ENCODE measurements at places on chromosomes 7 and 10. TPM values are rescaled to one million over a fixed set of nuclear protein-coding genes. Genes with fewer than 3 reads are reported as not detected.

DNA sequence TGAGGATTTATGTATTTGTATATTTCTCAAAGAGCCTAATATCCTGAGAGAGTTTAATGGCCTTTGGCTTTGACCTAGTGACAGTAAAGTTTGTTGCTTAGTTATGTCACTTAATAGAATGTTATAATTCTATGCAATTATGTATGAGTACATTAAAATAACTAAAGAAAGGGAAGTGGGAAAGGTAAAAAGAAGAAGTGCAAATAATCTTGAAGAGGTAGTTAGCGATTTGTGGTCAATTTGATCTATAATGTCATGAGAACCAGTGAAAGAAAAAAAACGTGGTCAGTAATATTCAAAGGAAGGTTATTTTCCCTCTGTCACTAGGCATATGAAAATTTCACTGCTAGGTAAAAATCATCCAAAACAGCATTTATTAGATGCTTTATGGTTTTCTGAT lies 143.4 kb upstream of the LSM8 start:
- H3K4me3 ChIP-seq = no peak overlapping the region
- no peak overlapping the region for H3K27ac ChIP-seq
- DNase-seq = no peak
- no peaks in the 10 kb centered on the region for H3K36me3 ChIP-seq
- H3K27me3 ChIP-seq = no peaks in the 10 kb centered on the region

GRCh38 chr10:130459851-130460490 lies 323.8 kb downstream of the GLRX3 start:
- no peaks in the 10 kb centered on the region for H3K36me3 ChIP-seq
- peaks cover 4% of the 10 kb centered on the region for H3K27me3 ChIP-seq
- no peak overlapping the region for H3K4me3 ChIP-seq
- no peak for DNase-seq
- H3K4me1 ChIP-seq = no peaks in the 10 kb centered on the region
- no peak overlapping the region for H3K27ac ChIP-seq

GRCh38 chr7:36766451-36766850 lies 42.2 kb upstream of the AOAH start:
- no peaks in the 10 kb centered on the region for H3K27me3 ChIP-seq
- DNase-seq = no peak
- H3K27ac ChIP-seq = no peak overlapping the region
- no peak overlapping the region for H3K4me3 ChIP-seq

GRCh38 chr10:100009283-100009792 lies 409 bp downstream of the DNMBP start:
- no peaks in the 10 kb centered on the region for H3K36me3 ChIP-seq
- peak overlapping the region; percentile 77 for H3K4me3 ChIP-seq
- H3K4me1 ChIP-seq = peaks cover 46% of the 10 kb centered on the region

- no peak overlapping the region for H3K4me3 ChIP-seq
- DNase-seq = no peak
- no peak overlapping the region for H3K27ac ChIP-seq
- H3K27me3 ChIP-seq = peaks cover 5% of the 10 kb centered on the region
- no peaks in the 10 kb centered on the region for H3K4me1 ChIP-seq
Observed at GRCh38 chr10:118913825-118914224, 115.7 kb upstream of the NANOS1 start.

DNA sequence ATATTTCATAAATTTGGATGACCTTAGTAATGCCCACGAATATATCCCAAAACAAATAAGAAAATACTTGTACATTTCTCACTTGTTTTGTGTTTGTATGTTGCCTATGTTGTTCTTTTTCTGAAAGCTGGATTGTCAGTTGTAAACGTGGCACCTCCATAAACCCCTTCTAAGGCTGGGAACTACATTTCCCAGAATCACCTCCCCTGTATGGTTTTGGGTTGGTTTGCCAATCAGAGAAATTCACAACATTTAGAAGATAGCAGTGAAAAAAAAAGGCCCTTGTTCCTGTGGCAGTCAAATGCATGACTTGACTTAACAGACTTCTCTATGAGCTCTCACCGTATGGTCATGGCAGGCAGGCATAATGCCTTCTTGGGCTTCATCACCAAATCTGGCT lies 676.3 kb upstream of the STEAP1 start:
- no peak for DNase-seq
- H3K4me1 ChIP-seq = no peaks in the 10 kb centered on the region

- H3K4me3 ChIP-seq = no peak overlapping the region
- DNase-seq = no peak
- peaks cover 39% of the 10 kb centered on the region for H3K36me3 ChIP-seq
- H3K27me3 ChIP-seq = no peaks in the 10 kb centered on the region
- no peak overlapping the region for H3K27ac ChIP-seq
Observed at GRCh38 chr7:99449326-99449725, 10.6 kb downstream of the CPSF4 start.

DNA sequence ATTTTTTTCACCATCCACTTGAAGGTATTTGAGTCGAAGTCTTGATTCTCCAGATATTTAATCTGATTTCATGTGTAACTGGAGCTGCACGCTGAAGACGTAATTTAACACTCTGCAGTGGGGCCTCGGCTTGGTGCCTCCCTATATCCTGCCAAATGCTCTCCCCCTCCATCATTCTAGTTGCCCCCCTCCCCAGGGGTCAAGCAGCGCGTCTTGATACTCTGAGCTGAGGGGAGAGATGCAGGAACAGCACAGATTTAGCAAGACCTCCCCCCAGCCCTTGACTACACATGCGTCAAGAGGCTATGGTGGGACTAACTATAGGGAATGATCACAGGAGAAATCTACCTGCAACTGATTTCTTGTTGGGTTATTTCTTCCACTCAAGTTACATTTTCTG lies 85.8 kb downstream of the PRPF18 start:
- H3K36me3 ChIP-seq = peaks cover 3% of the 10 kb centered on the region
- H3K4me1 ChIP-seq = no peaks in the 10 kb centered on the region
- H3K27me3 ChIP-seq = peaks cover 8% of the 10 kb centered on the region
- no peak for DNase-seq
- no peak overlapping the region for H3K27ac ChIP-seq

DNA sequence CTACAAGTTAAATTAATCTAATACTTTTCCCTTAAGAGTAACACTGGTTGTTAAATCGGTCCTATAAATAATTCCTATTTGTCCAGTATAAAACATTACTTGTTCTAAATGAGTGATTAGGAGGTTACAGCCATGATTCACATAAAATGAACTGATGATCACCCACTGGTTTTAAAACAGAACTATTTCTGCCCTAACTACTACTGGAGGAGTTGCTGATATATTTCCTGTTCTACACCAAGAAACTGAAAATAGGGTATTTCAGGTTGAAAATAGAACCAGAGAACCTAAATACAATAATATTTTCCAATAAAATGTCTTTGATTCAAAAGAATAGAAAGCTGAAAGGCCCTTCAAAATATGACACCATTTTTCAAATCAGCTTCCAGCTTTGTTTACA lies 30.9 kb downstream of the DNAJC1 start:
- no peak for DNase-seq
- H3K4me3 ChIP-seq = no peak overlapping the region
- H3K4me1 ChIP-seq = peaks cover 12% of the 10 kb centered on the region
- no peaks in the 10 kb centered on the region for H3K27me3 ChIP-seq
- no peak overlapping the region for H3K27ac ChIP-seq
- no peaks in the 10 kb centered on the region for H3K36me3 ChIP-seq

DNA sequence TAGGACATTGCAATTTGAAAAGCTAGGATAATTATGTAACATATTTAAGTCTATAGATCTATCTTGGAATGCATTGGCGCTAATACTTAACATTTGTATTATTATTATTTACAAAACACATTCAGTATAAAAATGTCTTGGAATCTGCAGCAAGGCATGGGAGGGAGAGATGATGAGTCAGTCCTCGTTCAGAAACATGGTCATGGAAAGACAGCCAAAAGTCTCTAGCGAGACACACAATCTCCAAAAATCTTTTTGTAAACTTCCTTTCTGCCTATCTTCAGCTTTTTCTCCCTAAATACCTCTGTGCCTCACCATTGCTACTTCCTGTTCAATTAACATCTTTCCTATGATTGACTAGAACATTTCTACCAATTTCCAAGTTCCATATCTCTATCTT lies 188.4 kb upstream of the CACNA2D1 start:
- H3K36me3 ChIP-seq = no peaks in the 10 kb centered on the region
- H3K27me3 ChIP-seq = no peaks in the 10 kb centered on the region
- no peak overlapping the region for H3K27ac ChIP-seq
- no peaks in the 10 kb centered on the region for H3K4me1 ChIP-seq
- H3K4me3 ChIP-seq = no peak overlapping the region

DNA sequence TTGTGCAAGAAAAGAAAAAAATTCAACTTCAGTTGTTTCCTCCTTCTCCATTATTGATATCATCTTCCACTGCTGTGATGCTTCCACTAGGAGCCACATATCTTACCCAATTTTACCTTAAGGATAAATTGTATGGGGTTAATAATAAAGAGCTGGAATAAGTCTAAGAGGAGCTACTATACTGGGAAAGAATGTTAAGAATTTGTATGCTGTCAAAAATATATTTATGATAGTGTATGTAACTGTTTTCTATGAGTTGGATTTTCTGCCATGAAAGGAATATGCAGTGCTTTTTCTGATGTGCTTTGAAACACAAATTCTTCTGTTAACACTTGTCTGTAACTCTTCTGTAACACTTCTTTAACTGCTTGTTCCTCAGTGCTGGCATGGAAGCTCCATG lies 219.1 kb downstream of the VTI1A start:
- no peak overlapping the region for H3K4me3 ChIP-seq
- H3K36me3 ChIP-seq = peaks cover 28% of the 10 kb centered on the region
- H3K4me1 ChIP-seq = no peaks in the 10 kb centered on the region
- H3K27ac ChIP-seq = no peak overlapping the region

DNA sequence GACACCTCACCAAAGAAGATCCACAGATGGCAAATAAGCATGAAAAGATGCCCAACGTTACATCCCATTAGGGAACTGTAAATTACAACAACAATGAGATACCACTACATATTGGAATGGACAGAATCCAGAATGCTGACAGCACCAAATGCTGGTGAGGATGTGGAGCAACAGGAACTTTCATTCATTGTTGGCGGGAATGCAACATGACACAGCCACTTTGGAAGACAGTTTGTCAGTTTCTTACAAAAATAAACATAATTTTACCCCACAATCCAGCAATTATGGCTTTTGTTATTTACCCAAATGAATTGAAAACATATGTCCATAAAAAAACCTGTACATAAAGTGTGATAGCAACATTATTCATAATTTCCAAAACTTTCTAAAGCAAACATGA lies 176.8 kb downstream of the C7orf25 start:
- H3K4me1 ChIP-seq = no peaks in the 10 kb centered on the region
- H3K27ac ChIP-seq = no peak overlapping the region
- no peak for DNase-seq
- no peaks in the 10 kb centered on the region for H3K36me3 ChIP-seq

GRCh38 chr7:78585980-78586379 lies 787.4 kb downstream of the PHTF2 start:
- no peaks in the 10 kb centered on the region for H3K27me3 ChIP-seq
- no peak for DNase-seq
- H3K4me3 ChIP-seq = no peak overlapping the region
- no peaks in the 10 kb centered on the region for H3K36me3 ChIP-seq
- H3K4me1 ChIP-seq = no peaks in the 10 kb centered on the region

C10orf67 gene
- total RNA-seq = 0.07 TPM

CCL26 gene
- 1.3 TPM for total RNA-seq

SUN3 gene
- not detected for total RNA-seq
